ENCODE measurements at places on chromosomes 2 and 18.

DNA sequence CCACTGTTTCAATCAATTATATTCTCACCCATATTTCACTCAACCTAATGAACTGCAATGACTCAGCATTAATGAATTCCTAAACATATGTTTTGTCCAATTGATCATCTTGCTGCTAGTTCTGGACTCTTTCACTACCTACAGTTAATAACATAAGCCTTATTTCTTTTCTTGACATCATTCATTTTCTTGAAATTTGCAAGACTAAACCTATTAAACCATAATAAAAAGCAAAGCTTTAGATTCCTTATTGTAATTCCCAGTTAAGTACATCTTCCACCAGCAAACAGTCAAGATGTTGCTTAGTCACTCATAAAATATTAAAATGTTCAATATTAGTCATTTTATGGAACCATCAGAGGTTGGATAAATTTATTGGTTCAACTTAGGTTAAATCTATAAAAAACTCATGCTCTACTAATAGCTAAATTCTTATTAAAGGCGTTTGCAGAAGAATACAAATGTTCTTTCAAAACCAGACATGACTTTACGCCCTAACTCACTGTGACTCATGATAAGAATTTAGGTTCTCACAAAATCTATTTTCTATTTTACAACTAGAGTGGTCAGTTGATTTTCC lies 599.4 kb downstream of the RNF144A start:
- no peak for DNase-seq

GRCh38 chr2:127011796-127012195 lies 95.2 kb downstream of the BIN1 start:
- no peak for DNase-seq

DNA sequence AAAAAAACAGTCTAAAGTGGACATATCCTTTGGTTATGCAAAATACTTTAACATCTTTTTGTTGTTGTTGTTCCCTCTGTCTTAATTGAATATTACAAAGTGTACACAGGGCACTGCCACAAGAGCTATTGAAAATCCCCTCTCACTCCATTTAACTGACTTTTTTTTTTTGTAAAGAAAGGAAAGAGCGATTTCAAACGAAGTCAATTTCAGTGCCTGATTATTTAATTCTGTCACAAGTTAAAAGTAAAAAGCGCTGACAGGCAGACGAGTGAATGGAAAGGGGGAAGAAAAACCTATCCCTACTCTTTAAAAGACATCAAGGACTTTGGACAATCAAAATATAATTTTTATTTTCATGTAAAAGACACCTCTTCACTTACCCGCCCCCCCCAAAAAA lies 1.9 kb downstream of the FIGN start:
- DNase-seq = no peak

- DNase-seq = no peak
Measured at GRCh38 chr2:74756356-74756890, 77.5 kb upstream of the HK2 start.

DNA sequence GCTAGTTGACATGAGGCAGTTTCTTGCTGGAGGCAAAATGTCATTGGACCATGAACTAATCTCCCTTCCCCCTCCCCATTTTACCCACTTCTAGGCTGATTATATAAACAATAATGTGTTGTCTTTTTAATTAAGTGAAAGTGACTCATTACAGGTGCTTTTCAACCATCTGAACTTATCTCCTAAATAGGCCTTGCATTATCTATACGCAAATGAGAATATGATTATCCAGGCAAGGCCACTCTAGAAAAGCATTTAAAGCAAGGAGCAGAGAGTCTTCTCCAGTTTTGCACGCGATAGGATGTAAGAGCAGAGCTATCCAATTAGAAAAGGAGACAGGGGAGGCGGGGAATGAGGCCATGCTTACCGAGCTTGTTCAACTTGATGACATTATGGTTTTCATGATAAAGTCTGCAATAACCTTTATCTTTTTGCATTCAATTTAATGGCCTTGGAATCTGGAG lies 286.1 kb upstream of the SIX3 start:
- DNase-seq = no peak

DNA sequence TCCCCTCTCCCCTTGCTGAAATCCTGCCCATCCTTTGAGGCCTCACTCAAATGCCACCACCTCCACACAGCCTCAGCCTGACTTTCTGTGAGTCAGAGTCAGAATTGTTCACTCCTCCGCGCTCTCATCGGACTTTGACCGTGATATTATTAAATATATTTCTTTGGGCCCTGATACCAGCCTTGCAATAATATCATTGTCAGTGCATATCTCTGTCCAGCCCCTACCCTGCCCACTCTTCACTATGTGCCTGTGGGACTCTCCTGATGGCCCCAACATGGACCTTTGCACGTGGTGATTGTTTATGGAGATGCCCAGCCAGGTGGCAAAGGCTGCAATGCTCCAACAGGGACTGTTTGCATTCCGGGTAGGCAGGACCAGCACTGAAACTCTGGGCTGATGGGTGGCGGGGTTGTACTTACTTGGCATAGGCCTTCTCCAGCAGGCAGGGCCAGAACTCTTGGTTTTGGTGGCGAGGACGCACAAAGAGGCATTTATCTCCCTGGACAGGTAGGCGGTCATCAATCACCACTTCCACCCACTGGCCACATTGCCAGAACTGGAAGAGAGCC lies 37.3 kb downstream of the CAPN13 start:
- no peak for DNase-seq

GRCh38 chr2:88170472-88170892 lies 336 bp downstream of the THNSL2 start:
- DNase-seq = peak; percentile 10

DNA sequence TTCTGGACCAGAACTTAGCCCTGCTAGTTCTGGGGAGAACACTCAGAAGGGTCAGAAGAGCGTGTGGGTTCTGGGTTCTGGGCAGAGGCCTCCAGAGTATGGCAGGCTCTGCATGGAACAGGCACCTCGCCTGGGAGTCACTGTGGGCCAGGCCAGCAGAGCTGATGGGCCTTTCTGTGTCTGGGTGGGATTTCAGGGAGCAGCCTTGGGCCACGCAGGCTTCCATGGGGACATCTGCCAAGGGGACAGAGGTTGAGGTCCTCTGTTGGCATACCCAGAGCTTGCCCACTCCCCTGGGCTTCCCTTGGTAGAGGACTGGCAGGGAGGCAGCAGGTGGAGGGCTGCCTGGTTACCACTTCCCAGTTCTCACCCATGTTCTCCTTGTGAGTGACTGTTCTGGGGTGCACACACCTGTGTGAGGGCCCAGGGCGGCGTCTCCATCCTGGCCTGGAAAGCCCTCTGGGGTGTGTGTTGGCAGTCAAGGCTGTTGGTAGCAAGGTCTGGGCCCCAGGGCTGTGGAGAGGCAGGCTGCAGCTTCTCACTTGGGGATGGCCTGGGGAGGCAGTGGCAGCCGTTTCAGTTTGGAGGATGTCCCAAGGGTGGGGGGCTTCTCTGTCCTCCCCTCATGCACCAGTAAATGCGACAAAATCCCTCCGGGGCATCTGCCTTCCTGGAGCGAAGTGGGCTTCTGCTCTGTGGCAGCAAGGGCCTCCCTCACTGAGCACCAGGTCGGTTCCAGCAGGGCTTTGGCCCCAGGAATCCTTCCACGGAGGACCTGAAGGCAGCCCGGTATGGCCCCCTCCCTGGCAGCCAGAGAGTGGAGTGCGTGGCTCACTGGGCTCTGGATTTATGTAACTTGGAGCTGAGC lies 74.6 kb upstream of the HDAC4 start:
- no peak for DNase-seq

- no peak for DNase-seq
Measured at GRCh38 chr2:99490623-99491461, 1.0 kb upstream of the REV1 start.

DNA sequence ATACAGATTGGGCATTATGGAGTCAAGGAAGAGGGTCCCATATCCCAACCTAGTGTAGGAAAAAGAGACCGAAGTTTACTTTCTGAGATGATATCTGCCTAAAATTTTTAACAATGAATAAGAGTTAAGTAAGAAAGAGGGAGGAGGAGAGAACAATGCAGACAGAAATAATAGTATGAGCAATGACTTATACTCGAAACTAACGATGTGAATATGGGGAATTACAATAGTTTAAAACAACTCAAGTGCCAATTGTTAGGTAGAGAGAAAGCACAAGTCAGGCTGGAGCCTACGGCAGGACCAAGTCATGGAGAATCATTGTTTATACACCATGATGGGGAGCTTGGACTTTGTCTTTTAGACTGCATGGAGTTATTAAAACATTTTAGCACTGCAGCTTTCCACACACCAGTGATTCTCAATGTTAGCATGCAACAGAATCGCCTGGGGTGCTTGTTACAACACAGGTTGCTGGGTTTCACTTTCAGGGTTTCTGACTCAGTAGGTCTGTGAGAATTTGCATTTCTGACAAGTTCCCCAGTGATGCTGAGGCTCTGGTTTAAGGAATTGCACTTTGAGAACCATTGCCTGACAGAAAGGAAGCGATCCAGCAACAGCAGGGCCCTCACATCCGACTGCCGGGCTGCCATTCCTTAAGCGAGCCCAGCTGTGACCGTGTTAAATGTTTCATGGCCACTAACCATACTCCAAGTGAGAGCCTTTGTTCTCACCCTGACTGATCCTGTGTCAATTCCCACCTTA lies 511.2 kb downstream of the DCDC2C start:
- no peak for DNase-seq

GRCh38 chr18:292271-292670 lies 24.4 kb upstream of the THOC1 start:
- peak; percentile 48 for DNase-seq

DNA sequence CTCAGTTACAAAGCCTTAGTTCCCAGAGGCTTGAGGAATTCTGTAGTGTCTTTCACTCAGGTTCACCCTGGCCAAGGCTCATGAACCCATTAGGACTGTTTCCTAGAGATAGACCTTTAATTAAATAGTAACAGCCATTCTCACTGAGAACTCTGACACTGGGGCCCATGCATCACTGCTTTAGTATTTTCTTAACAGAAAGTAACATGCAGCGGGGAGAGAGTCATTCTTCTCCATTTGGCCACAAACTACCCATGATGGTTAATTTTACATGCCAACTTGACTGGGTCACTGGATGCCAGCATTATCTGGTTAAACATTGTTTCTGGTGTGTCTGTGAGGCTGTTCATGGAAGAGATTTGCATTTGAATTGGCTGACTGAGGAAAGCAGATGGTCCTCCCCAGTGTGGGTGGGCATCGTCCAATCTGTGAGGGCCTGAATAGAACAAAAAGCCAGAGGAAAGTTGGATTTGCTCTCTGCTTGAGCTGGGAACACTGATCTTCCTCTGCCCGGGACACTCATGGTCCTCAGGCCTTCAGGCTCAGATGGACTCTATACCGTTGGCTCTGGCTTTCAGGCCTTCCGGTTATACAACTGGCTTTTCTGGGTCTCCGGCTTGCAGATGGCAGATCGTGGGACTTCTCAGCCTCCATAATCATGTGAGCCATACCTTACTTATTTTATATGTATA lies 5.6 kb upstream of the CPLX4 start:
- no peak for DNase-seq

Data from choroid plexus epithelial cell (primary cell).